ENCODE measurements at places on chromosomes 5 and 9.

DNA sequence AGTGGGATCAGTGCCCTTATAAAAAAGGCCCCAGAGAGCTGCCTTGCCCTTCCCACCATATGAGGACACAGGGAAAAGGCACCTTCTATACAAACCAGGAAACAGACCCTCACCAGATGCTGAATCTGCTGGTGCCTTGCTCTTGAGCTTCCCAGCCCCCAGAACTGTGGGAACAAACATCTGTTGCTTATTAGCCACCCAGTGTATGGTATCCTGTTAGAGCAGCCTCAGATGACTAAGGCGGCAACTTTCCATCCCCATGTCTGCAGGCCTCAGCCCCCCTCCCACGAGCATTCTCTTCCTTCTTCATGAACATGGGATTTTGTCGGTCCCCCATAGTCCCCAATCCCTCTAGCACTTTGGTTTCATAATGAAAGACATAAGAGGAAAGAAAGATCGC lies 202.5 kb upstream of the GAS1 start:
- DNase-seq: no peak

DNA sequence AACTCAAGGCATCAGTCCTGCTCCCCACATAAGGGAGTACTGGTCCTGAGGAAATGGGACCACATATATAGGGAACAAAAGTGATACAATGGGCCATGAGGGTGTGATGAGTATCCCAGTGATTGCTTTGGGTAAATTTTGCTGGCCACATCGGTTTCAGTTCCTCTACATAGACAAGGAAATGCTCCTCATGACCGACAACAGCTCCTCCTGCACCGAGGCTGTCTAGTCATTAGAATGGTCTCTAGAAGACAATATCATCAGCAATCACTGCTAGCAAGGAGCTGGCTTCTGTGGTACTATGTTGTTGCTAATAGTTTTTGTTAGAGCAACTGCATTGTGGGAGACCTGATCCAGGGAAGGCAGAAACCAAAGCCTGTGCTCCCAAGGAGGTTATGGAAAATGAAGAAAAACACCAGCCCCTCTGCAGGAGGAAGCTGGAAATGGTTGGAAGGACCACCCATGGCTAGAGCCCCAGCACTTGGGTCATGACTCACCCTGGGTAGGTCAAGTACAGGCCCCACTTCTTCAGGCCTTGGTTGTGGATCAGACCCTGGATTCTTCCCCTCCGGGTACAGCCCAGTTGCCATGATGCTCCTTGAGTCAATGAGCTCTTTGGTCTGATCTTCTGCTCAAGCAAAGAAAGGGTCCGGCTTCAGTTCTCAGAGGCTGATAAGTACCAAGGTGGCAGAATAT lies 3.4 kb upstream of the CTSL start:
- no peak for DNase-seq

- DNase-seq: no peak
Observed at GRCh38 chr5:60267907-60268306, 374.4 kb upstream of the PDE4D start.

- no peak for DNase-seq
Observed at GRCh38 chr9:27429917-27430316, 94.2 kb upstream of the IFNK start.

DNA sequence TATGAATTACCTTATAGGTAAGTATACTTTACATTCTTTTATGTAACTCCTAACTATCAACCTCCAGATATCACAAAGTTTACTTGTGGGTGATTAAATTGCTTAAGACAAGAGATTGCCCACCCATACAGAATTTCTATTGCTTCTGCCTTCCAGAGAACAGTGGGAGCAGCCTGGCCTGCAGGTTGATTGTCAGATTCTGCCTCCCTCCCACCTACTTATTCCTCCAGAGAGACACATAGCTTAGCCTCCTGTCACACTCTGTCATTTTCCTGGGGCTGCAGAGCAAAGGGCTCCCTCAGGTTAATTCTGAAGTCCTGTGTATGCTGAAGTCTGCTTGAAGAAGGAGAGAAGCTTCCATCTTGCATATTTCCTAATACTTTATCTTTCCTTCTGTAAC lies 48.5 kb upstream of the DHFR start:
- no peak for DNase-seq

- DNase-seq: no peak
Observed at GRCh38 chr9:36276781-36277181, 18.5 kb upstream of the GNE start.

DNA sequence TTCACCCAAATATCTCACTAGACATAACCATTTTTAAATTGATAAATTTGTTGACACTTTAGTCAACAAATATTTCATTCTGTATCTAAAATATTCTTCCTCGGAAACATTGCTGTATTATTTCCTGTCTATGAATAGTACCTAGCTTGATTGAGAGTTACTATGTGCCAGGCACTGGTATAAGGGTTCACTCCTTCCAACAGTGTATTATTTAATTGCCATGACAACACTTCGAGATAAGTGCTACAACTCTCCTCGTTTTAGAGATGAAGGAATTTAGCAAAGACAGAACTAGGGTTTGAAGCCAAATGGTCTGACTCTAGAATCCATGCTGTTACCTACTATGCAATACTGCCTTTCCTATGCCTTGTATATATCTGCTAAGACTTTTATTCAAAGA lies 287.2 kb downstream of the YTHDC2 start:
- no peak for DNase-seq

- no peak for DNase-seq
Observed at GRCh38 chr5:1873243-1873959, 9.3 kb downstream of the IRX4 start.

DNA sequence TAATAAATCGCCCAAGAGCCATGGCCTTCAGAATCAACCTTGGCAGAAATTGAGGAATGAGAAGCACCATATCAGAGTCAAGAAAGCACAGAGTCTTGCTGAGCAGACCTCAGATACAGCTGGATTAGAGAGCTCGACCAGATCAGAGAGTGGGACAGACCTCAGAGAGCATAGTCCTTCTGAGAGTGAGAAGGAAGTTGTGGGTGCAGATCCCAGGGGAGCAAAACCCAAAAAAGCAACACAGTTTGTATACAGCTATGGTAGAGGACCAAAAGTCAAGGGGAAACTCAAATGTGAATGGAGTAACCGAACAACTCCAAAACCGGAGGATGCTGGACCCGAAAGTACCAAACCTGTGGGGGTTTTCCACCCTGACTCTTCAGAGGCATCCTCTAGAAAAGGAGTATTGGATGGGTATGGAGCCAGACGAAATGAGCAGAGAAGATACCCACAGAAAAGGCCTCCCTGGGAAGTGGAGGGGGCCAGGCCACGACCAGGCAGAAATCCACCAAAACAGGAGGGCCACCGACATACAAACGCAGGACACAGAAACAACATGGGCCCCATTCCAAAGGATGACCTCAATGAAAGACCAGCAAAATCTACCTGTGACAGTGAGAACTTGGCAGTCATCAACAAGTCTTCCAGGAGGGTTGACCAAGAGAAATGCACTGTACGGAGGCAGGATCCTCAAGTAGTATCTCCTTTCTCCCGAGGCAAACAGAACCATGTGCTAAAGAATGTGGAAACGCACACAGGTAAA lies 4.5 kb downstream of the NFX1 start:
- DNase-seq: peak; percentile 42

DNA sequence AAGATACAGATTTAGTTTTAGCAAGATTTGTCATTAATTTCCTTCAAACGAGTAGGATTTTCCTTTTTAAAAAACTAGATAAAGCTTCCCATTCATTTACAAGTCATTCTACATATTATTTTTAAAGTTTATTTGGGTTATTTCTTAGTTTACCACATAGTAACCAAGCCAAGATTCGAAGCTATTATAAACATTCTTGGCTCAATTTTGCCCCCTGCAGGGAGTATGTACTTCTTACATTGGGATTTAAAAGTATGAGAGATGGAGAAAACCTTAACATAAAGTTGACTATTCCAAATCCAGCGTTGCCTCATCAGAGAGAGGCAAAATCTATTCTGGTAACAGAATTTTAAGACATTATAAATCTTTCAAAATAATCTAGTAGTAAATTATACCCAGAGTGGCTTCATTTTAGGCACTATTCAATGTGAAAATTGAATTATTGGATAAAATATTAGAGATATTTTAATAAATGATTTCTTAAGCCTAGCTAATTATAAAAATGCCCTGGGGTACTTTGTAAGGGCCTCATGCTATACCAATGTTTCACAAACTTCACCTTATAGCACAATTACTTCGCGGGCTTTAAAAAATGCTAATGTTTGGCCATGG lies 39.1 kb downstream of the FBN2 start:
- DNase-seq: peak; percentile 49

- DNase-seq: no peak
Observed at GRCh38 chr9:3809724-3810123, 283.9 kb upstream of the RFX3 start.

DNA sequence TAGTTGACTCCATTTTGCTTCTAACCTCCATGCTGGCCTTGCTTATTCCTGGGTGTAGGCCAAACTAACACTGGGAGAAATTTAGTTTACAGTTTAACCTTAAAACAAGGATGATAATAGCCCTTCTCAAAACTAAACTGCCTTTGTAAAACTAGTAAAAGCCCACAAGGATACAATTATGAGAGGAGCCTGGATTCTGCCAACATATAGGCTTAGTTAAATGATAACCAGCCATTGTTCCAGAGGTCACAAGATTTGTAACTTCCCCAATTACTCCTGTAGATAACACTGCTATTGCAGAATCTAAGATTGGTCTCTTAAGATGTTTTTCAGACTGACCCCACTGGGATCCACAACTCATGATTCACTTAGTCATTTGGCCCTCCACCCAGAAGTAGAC lies 2300.3 kb upstream of the C9orf72 start:
- no peak for DNase-seq

- no peak for DNase-seq
Observed at GRCh38 chr5:122306461-122306860, 5.6 kb upstream of the SNCAIP start.

DNA sequence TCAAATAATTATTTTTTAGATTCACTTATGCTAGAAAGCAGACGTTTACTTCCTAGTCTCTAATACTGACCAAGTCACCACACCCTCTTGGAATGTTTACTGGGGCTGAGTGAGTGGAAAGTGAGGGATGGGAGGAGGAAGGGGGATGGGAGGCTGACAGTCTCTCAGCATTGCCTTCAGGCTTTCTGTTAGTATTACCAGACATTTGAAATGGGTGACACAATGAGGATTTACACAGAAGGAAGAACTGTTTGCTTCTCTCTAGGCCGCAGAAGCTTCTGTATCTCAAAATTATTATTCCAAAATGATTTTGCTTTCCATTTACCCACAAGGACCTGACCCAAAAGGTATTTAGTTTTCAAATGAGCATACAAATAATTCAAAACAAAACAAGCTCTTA lies 232.8 kb upstream of the ZNF608 start:
- peak; percentile 17 for DNase-seq

- DNase-seq: no peak
Observed at GRCh38 chr9:106420511-106420944, 442.4 kb upstream of the ZNF462 start.

GRCh38 chr5:37715361-37715760 lies 124.5 kb downstream of the GDNF start:
- DNase-seq: no peak

DNA sequence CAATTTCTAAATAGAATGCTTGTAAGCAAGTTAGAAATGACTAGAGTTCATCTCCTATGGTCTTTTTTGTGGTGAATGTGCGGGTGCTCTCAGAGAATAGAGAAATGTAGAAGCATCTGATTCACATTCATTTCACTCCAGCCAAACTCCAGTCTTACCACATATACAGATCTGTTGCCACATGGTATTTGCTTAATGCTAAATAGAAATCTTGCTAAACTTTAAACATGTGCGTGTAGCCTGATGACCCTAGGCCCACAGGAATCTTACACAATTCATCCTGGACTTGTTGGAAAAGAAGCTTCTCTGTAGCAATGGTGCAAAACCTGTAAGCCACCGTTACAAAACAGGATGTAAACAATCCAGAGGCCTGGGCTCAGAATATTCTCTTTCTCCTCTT lies 135.2 kb downstream of the PCSK1 start:
- DNase-seq: no peak

GRCh38 chr9:131146186-131146585 lies 20.8 kb downstream of the NUP214 start:
- no peak for DNase-seq

- DNase-seq: no peak
Observed at GRCh38 chr5:41852293-41852692, 17.9 kb downstream of the OXCT1 start.

- DNase-seq: peak; percentile 92
Observed at GRCh38 chr5:10607666-10608073, 43.8 kb downstream of the ANKRD33B start.

GRCh38 chr5:135944967-135945560 lies 9.7 kb downstream of the LECT2 start:
- peak; percentile 73 for DNase-seq

GRCh38 chr5:58088941-58089340 lies 370.9 kb downstream of the PLK2 start:
- no peak for DNase-seq

DNA sequence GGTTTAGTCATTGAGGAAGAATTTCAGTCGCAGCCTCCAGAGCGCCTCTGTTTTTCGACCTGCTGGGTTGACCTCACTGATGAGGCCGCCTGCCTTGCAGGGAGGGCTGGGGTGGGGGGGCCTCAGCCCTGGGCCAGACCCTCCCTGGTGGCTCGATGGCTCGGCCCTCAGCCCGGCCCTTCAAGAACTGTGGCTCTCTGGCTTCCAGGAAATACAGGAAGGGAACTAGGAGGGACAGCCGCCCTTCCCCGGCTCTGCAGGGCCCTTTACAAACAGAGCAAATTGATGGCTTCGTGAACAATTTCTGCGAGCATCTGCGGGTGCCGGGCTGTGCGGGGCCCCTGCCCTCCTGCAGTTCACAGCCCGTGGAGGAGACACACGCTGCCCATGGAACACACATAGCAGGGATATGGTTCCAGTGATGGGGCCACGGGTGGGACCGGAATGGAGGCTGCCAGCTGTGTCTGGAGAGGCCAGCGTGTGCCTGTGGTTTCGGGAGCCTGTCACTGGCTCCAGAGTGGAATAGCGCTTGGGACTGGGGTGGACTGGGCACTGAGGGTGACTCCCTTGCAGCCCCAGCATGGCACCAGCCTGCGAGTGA lies 39.6 kb downstream of the COL5A1 start:
- DNase-seq: no peak

GRCh38 chr9:130132746-130133145 lies 39.5 kb upstream of the NCS1 start:
- no peak for DNase-seq

GRCh38 chr9:29659736-29660135 lies 2086.5 kb upstream of the C9orf72 start:
- no peak for DNase-seq

Measured in NAMALWA (cell line).